GM04503 (cell line): ENCODE measurements at places on chromosomes 6 and 20.

- DNase-seq, result no peak
Measured at GRCh38 chr6:157145656-157146285, 177.5 kb downstream of the TMEM242 start.

- DNase-seq, result no peak
Measured at GRCh38 chr6:113654396-113654795, 202.7 kb upstream of the MARCKS start.

- no peak for DNase-seq
Measured at GRCh38 chr6:80148220-80148619, 41.7 kb downstream of the BCKDHB start.

- no peak for DNase-seq
Measured at GRCh38 chr20:1382670-1383069, 10.2 kb downstream of the FKBP1A start.

DNA sequence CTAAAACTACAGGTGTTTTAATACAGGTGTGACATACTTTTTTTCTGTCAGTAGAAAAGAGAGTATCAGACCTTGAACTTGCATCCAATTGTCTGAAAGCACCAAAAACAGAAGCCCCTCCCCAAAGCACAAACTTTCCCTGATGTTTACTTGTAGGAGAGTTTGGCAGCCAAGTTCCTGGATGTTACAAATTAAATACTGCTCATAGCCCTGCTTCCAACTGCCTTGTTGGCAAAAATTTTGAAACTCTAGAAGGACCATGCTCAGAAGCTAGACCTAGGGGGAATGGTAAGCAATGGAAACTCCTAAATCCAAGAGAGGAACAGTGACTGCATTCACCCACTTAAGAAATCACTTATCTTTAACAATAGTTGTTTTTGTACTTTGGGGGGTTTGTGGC, 17.0 kb upstream of the ARG1 start:
- no peak for DNase-seq

GRCh38 chr20:19996917-19997316, 20.2 kb upstream of the NAA20 start:
- no peak for DNase-seq

DNA sequence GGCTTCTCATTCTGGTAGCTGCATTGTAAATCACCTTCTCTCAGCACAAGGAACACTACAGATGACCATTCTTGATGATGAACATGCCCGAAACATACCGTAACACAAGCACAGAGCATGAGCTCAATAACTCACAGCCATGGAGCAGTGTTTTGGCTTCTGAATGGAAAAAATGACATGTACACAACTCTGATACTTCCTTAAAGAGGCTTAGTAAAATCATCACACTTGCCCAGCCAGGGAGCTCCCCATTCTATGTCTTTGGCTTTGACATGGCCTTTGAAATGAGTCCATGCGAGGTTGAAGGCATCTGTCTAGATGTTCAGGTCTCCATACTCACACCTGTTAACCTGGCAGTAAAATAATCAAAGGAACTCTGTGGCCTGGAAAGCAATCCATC, 87.6 kb downstream of the MYB start:
- DNase-seq, result no peak

GRCh38 chr6:17210683-17211082, 70.5 kb upstream of the RBM24 start:
- DNase-seq, result no peak

- DNase-seq, result peak; percentile 30
Measured at GRCh38 chr6:168218785-168219566, 100.6 kb downstream of the DACT2 start.
